ENCODE measurements at places on chromosomes 16 and 17.

DNA sequence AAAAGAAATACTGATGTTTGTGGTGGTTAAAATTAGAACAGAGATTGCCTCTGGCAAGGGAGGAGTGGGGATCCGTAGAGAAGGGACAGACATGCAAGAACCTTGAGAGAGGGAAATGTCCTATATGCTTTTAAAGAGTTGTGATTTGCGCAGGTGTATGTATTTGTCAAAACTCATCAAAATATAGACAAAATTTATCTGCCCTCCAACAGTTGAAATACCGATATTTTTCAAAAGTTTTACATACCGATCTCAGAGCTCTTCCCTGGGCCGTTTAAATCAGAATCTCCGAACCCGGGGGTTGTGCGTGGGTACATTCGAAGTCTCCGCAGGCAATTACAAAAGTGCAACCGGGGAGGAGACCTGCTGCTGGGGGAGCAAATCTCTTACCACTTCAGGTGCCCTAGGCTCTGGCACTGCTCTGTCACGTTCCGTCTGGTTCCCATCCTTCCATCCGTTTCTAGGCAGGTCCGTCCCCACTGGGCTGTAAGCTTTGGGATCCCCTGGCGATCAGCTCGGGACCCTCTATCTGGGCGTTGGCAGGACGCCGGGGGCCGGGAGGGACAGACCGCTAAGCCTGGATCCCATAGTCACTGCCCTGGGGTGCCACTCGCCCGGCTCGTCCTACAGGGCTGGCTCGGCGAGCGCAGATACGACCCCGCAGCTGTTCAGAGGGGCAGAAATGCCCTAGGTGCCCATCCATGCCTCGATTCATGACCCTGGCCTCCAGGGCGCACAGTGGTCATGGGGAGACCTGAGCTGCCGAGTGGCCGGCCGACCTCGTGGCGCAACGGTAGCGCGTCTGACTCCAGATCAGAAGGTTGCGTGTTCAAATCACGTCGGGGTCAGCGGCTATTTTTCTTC, 4.2 kb downstream of the BORCS6 start:
- DNase-seq, result peak; percentile 58

DNA sequence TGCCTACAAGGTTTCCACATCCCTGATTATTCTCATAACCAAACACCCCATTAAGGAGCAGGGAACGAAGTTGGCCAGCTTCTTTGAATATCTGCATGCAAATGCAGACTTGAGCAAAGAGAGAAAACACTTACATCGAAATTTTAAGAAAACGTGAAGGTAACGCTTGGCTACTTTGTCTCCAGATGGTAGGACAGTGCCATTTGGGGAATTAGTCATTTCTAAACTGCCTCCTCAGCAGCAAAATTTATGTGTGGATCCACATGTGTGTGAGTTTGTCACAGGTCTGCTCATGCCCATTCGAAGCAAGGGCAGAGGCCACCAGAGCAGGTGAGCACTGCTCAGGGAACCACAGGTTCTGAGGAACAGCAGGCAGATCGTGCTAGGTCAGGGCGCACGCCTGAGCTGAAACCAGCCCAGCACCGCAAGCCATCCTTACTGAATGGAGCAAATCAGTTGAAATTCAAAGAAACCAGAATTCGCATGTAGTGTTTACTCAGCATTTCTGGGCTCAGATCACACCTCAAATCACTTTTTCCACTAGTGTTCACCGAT, 80.1 kb downstream of the SOCS1 start:
- DNase-seq, result no peak

GRCh38 chr17:58643147-58643546, 48.7 kb downstream of the TEX14 start:
- DNase-seq, result no peak

DNA sequence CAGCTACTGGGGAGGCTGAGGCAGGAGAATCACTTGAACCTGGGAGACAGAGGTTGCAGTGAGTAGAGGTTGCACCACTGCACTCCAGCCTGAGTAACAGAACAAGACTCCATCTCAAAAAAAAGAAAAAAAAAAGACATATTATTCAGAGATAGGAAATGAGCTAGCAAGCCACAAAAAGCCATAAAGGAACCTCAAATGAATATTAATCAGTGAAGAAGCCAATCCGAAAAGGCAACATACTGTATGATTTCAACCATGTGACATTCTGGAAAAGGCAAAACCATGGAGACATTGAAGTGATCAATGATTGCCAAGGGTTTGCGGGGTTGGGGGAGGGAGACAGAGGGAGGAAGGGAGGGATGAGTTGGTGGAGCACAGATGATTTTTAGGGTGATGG, 8.4 kb upstream of the EXOC7 start:
- DNase-seq, result no peak

- no peak for DNase-seq
Observed at GRCh38 chr16:10750793-10751192, 7.2 kb downstream of the NUBP1 start.

DNA sequence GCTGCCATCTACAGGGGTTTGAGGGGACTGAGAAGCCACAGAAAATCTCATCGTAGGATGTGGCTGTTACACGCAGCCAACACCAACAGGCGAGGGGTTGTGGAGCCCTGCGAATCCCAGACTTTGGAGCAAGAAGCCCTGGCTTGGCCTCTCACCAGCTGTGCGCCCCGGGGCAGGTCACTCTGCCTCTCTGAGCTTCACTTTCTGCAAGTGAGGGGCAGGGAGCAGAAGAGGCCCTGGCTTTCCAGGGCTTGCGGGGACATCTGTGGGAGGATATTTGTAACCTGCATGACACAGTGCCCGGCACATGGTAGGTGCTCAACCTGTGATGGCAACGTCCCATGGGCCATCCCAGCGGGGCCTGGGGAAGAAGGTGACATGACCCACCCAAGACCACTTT, 32.9 kb upstream of the CIBAR2 start:
- no peak for DNase-seq
